ENCODE measurements at places on chromosomes 5 and 9.

DNA sequence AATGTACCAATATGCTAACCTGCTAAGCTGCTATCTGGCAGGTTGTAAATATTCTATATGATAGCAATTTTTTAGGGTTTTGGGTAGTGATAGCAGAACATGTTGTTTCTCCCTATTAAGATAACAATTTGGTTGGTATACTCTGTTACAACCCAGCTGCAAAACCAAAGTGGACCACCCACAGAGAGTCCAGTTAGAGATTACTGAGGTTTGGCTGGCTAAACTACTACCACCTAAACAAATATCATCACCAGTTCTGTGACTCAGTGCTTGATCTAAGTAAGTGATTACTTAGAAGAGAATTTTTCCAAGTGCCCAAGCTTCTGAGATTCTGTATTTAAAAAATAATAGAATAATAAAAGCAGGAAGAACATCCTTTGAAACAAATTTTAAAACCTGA, 72.3 kb downstream of the XRCC4 start:
- DNase-seq = no peak

DNA sequence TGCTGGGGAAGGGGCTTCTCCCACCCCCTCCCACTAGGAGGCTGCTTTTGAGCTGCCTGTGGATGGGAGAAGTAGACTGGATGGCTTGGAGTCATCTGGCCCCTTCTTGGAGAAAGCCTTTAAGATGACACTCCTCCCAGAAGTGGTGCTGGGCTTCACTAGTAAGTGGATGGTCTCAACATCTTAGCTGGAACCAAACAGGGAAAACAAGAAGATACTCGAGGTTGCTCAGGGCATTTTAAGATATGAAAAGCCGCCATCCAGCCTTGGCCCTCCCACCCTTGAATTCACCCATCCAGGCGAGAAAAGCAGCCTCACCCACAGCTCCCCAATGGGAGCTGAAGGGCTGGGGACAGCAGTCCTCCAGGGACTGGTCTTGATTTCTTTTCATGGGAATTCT, 7.8 kb upstream of the SMIM32 start:
- no peak for DNase-seq

GRCh38 chr9:1388216-1388615, 338.1 kb downstream of the DMRT2 start:
- DNase-seq = no peak

- DNase-seq = no peak
Measured at GRCh38 chr5:122156724-122157325, 27.5 kb downstream of the ZNF474 start.

- no peak for DNase-seq
Measured at GRCh38 chr9:81499021-81499454, 190.3 kb downstream of the TLE1 start.

- no peak for DNase-seq
Measured at GRCh38 chr5:88279584-88279983, 10.9 kb upstream of the TMEM161B start.

GRCh38 chr5:180648658-180649296, 623 bp downstream of the FLT4 start:
- no peak for DNase-seq

- DNase-seq = peak; percentile 8
Measured at GRCh38 chr5:151924564-151925301, at the start of gene GLRA1. GLRA1 (minus strand) TSS chr5:151924851; CDS start chr5:151924549, 302 bp downstream.
